ENCODE measurements at places on chromosomes 7 and 10.
A peak's percentile ranks its signal among the peaks of the same experiment; 100 is the strongest.

DNA sequence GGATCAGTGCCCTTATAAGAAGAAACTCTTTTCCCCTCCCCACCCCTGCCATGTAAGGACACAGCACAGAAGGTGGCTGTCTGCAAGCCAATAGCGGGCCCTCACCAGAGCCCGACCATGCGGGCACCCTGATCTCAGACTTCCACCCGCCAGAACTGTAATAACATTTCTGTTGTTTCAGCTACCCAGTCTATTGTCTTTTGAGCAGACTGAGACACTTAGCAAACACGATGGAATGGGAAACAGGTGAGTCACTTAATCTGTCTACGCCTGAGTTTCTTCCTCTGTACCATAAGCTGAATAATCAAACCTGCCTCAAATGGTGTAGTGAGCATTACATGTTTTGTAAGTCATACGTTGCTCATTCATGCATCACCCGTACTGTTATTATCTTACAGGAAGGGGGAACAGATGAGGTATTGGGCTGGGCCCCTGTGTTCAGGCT, 58.2 kb downstream of the STRA8 start:
- DNase-seq = no peak

GRCh38 chr7:1106793-1107421, 19.0 kb downstream of the GPER1 start:
- no peak for DNase-seq

GRCh38 chr10:86413046-86413728, 46.6 kb upstream of the GRID1 start:
- no peak for DNase-seq

DNA sequence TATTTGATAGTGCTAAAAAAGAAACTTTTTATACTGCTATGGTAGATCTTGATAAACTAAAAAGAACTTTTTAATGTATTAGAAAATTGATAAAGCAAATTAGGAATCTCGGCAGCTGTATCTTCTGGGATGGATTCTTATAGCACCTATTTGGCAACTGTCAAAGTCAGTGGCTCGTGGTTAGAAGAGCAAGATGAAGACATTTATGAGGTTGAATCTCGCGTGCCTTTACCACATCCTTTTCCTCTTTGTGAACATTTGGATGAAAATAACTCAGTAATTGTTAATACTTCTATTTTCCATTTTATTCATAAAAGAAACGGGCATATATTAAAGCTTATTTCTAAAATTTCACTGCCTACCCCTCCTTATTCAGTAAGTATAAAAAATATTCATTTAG, 76.2 kb downstream of the CYP51A1 start:
- DNase-seq = no peak

GRCh38 chr7:54921116-54921515, 97.7 kb upstream of the EGFR start:
- no peak for DNase-seq

- DNase-seq = no peak
Measured at GRCh38 chr7:28301148-28301641, 111.1 kb upstream of the CREB5 start.

- DNase-seq = no peak
Measured at GRCh38 chr10:117214401-117214800, 17.1 kb downstream of the KCNK18 start.

DNA sequence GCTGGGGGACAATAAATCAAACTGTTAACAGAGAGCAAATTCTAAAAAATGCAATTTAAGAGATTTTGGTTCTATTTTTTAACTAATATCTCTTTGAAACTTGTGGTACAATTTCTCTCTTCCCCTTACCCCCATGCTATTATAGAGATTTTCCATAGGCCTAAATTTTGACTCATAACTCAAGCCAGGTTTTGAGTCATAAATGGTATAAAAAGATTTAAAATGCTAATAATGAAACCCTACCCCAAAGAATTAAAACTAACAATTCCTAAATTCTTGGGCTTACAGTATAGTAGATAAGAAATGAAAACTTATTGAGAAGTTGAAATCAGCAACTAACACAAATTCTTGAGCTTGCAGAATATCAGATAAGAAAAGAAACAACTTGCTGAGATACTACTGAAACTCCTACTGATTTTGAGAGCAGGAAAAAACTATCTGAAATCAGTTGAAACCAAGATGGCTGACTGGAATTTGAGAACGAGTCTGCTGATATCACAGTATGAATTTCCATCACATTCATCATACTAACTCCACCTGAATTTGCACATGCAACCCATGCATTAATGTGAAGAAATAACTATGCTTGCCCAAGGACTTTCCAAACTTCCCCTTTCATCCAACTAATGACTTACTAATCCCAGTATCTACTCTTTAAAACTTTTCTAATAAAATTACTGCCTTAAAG, 36.3 kb downstream of the POT1 start:
- no peak for DNase-seq

DNA sequence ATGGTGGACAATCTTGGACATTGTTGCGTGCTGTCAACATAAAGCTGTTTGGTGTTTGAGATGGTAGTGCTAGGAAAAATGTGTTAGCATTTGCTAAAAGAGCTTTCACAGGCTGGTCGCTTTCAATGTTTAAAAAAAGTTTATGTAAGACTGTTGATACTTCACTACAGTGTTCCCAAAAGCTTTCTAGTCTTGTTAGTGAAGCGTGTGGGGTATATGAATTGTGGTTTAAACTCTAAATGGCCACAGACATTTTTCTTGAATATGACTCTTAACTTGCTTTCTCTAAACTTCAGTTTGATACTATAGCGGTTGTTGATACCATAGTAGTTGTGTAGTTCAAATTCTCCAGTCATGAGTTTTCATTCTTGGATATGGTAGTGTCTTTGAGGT, 44.9 kb downstream of the MCU start:
- DNase-seq = no peak

DNA sequence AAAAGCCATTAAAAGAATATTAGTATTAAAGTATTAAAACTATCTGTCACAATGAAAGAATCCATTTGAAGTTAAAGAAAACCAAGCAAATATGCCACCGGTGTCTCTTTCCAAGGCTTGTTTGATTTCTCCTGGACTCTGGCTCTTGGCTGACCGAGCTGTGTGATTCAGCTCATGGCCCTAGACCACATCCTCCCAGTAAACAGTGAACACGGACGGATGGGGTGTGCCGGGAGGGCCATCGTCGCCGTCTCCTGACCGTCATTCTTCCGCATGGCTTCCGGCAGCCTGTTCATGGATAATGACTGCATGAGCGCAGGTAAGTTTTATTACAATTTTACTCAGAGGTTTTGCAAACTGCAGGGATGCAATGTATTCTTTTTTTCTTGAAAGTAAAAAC, 218.5 kb downstream of the DNAJB6 start:
- no peak for DNase-seq

DNA sequence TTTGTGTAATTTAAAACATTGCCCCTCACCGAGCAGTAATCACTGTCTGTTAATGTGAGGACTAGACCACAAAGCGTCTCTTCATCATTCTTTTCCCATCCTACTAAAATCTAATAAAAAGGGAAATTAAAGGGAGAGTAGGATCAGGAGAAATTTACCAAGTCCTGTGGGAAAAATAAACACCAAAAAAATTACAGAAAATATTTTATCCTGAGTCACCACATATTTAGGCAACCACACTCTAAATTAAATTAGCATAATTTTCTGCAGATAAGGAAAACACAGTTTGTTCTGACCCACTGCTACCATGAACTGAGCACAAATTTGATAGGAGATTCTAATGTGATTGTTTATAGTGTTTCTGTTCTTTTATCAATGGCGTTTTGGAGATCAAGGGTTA, 49.3 kb downstream of the CCDC6 start:
- DNase-seq = no peak

DNA sequence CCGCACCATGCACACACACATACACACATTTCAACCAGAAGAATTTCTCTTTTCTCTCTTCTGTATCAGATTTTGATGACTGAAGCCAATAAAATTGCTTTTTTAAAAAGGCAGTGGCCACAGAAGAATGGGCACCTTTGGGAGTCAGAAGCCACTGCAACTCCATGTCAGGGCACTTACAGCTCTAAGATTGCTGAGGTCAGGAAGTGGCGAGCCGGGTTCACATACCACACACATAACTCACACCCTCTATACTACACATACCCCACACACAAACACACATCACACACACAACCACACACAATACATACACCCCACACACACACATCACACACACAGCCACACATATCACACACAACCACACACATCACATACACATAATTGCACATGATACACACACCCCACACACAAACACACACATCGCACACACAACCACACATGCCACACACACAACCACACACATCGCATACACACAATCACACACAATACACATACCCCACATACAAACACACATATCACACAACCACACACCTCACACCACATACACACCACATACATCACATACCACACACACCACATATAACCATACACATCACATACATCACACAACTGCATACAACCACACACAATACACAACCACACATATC, 31.2 kb downstream of the GPRIN2 start:
- DNase-seq = peak; percentile 11

- DNase-seq = no peak
Measured at GRCh38 chr10:74923556-74923955, 97.2 kb downstream of the KAT6B start.

DNA sequence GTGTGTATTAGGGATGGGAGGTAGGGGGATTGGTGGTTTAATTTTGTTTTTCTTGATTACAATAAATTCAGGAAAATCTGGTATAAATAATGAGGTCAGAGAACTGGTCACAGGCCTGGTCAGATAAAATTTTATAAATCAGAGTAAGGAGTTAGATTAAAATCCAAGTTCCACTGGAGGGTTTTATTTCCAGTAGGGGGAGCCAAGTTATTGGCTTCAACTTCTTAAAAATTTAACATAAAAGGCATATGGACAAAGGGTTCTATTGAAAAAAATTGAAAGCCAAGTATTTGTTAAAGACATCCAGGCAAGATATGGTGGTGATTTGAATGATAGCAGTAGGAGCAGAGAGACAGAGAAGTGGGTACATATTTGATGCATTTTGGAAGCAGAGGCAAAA, 763.3 kb downstream of the SORCS1 start:
- DNase-seq = no peak

GRCh38 chr7:49852619-49853462, 79.4 kb downstream of the VWC2 start:
- DNase-seq = no peak

GRCh38 chr7:36129048-36129534, 24.0 kb upstream of the EEPD1 start:
- no peak for DNase-seq

GRCh38 chr10:96205580-96205979, 65.8 kb downstream of the BLNK start:
- DNase-seq = no peak

All from omental fat pad (tissue), 4 donors.